ENCODE measurements at places on chromosomes 11 and 22. TPM values are rescaled to one million over a fixed set of nuclear protein-coding genes. Genes with fewer than 3 reads are reported as not detected.

DNA sequence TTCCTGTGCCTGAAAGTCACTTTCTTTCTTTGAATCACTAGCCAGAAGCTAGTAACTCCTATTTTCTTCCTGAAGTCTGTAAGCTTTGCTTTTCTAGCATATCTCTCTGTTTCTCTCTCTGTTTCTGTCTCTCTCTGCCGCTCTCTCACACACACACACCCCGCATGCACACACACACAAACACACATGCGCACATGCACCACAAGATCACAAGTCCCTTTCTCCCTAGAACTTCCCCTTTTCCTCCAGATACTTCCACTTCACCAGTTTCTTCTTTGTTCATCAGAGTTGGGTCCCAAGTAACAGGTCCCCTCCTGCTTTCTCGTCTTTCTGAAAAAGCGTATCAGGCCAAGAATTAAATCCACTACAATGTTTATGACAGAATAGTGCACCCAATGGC lies 148.5 kb upstream of the HSD17B12 start:
- no peak for DNase-seq
- H3K27ac ChIP-seq: no peak overlapping the region
- H3K4me1 ChIP-seq: no peaks in the 10 kb centered on the region
- H3K4me3 ChIP-seq: no peak overlapping the region

GRCh38 chr11:10387206-10388083 lies 67.6 kb upstream of the AMPD3 start:
- H3K27ac ChIP-seq: no peak overlapping the region
- H3K4me3 ChIP-seq: no peak overlapping the region

GRCh38 chr11:83060965-83061364 lies 10.7 kb downstream of the RAB30 start:
- no peak for DNase-seq
- H3K27me3 ChIP-seq: no peaks in the 10 kb centered on the region
- no peaks in the 10 kb centered on the region for H3K36me3 ChIP-seq
- H3K4me1 ChIP-seq: peaks cover 7% of the 10 kb centered on the region
- H3K4me3 ChIP-seq: no peak overlapping the region
- H3K27ac ChIP-seq: no peak overlapping the region

GRCh38 chr11:7512525-7513233 lies 1.1 kb upstream of the PPFIBP2 start:
- H3K4me1 ChIP-seq: peaks cover 8% of the 10 kb centered on the region
- peaks cover 20% of the 10 kb centered on the region for H3K27me3 ChIP-seq
- no peak overlapping the region for H3K27ac ChIP-seq
- DNase-seq: no peak
- no peaks in the 10 kb centered on the region for H3K36me3 ChIP-seq

APOA4 gene
- total RNA-seq: not detected

Measured in A673 (cell line).